ENCODE measurements at places on chromosomes 7 and 10. TPM values are rescaled to one million over a fixed set of nuclear protein-coding genes. Genes with fewer than 3 reads are reported as not detected.
A peak's percentile ranks its signal among the peaks of the same experiment; 100 is the strongest.

DNA sequence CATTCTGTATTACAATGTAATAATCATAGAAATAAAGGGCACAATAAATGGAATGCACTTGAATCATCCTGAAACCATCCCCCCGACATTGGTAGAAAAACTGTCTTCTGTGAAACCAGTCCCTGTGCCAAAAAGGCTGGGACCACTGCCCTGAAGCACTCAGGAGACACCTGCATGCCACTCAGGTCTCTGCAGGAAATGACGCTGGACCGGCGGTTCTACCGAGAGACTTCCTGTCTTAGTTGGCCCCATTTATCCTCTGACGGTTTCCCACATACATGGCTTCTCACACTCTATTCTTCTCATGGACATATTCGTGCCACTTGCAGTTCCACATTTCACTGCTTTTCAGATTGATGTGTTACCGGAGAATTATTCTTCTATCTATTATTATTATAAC, 617.5 kb downstream of the SDK1 start:
- peaks cover 1% of the 10 kb centered on the region for H3K36me3 ChIP-seq
- no peak overlapping the region for H3K4me3 ChIP-seq
- DNase-seq = no peak
- no peak overlapping the region for H3K27ac ChIP-seq
- peaks cover 4% of the 10 kb centered on the region for H3K27me3 ChIP-seq
- peaks cover 8% of the 10 kb centered on the region for H3K4me1 ChIP-seq

- H3K27me3 ChIP-seq = peaks cover 6% of the 10 kb centered on the region
- no peaks in the 10 kb centered on the region for H3K36me3 ChIP-seq
- H3K4me3 ChIP-seq = no peak overlapping the region
- H3K27ac ChIP-seq = no peak overlapping the region
These were observed 32.1 kb upstream of the PSMG3 start for GRCh38 chr7:1601956-1602355.

DNA sequence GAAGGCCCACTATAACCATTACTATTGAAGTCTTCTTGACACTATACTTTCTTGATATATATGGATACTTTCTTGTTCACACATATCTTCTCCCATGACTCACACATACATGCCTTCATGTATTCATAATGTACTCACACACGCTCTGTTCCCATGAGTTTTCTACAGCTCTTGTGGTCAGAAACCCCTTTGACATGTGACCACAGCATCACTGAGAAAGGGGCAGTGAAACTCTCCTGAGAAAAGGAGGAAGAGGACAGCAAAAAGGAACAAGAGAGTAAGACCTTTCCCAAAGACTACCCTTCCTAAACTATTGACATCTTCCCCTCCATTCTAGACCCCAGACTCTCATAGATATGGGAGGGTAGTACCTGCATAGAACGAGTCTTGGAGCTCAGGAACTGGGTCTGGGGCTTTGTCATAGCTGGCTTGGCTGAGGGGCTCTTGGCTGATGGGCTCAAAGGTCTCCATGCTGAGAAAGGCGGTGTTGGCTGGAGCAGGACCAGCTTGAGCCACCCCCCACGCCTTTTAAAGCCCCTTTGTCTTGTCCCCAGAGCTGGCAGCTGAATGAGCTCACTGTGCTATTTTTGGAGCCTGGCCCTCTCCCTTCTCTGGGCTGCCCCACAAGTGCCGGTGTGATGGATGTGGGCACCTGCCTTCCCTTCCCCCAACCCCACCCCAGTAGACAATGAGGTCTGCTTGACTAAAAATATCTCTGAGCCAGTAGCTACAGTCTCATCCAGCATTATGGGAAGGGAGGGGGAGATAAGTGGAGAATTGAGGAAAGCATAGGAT, 5.1 kb downstream of the SYNPO2L start:
- no peak overlapping the region for H3K4me3 ChIP-seq
- no peaks in the 10 kb centered on the region for H3K36me3 ChIP-seq
- peaks cover 13% of the 10 kb centered on the region for H3K27me3 ChIP-seq
- H3K27ac ChIP-seq = no peak overlapping the region
- no peak for DNase-seq

- peaks cover 23% of the 10 kb centered on the region for H3K27me3 ChIP-seq
- DNase-seq = no peak
- no peaks in the 10 kb centered on the region for H3K36me3 ChIP-seq
- H3K4me3 ChIP-seq = no peak overlapping the region
- no peak overlapping the region for H3K27ac ChIP-seq
These were observed 262.2 kb downstream of the ADARB2 start for GRCh38 chr10:1475098-1475591.

- no peaks in the 10 kb centered on the region for H3K4me1 ChIP-seq
- H3K36me3 ChIP-seq = no peaks in the 10 kb centered on the region
- no peak overlapping the region for H3K4me3 ChIP-seq
- no peak overlapping the region for H3K27ac ChIP-seq
- DNase-seq = no peak
- H3K27me3 ChIP-seq = no peaks in the 10 kb centered on the region
These were observed 27.3 kb upstream of the CYP2C19 start for GRCh38 chr10:94735197-94735596.

- H3K27me3 ChIP-seq = no peaks in the 10 kb centered on the region
- no peak overlapping the region for H3K4me3 ChIP-seq
- no peaks in the 10 kb centered on the region for H3K4me1 ChIP-seq
- H3K27ac ChIP-seq = no peak overlapping the region
These were observed 26.2 kb downstream of the CRPPA start for GRCh38 chr7:16395121-16395520.

DNA sequence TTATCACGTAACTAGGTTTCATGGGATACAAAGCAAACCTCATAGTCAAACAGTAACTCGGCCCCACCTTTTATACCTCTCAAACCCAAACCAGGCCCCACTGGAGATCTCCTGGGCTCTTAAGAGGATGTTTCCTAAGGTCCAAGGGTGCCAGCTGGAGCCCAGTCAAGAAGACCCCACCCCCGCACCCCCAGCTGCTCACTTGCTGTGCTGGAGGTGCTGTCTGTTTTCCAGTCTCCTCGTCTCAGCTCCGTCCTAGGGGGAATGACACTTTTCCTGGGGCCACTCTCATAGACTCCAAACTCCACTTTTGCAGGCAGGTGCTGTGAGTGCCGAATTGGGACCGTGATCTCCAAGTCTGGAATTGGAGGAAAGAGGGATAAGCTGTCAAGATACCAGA, 22.7 kb upstream of the TM9SF3 start:
- no peak for DNase-seq
- peaks cover 6% of the 10 kb centered on the region for H3K4me1 ChIP-seq
- no peak overlapping the region for H3K4me3 ChIP-seq
- H3K27me3 ChIP-seq = no peaks in the 10 kb centered on the region

DNA sequence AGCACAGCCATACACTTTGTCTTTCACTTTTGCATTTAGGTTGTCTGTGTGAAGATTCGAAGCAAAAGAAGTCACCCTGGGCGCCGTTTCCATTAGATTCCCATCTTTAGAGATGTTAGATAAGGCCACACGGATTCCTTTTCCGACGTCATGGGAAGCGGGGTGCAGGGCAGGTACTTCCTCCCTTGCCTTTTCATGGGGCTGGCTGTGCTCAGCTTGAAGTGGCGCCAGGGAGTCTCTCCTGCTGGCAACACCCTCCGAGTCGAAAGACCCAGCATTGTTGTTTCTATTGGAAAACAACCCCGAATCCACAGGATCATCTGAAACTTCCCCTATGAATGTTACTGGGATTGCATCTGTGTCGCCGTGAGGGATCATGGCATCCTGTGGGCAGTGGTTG, 246.4 kb upstream of the GRB10 start:
- no peak for DNase-seq
- H3K36me3 ChIP-seq = no peaks in the 10 kb centered on the region
- no peak overlapping the region for H3K4me3 ChIP-seq
- H3K27ac ChIP-seq = no peak overlapping the region
- H3K27me3 ChIP-seq = no peaks in the 10 kb centered on the region

- no peak overlapping the region for H3K27ac ChIP-seq
- peak; percentile 25 for DNase-seq
- no peak overlapping the region for H3K4me3 ChIP-seq
- H3K36me3 ChIP-seq = no peaks in the 10 kb centered on the region
- H3K4me1 ChIP-seq = no peaks in the 10 kb centered on the region
- peaks cover 1% of the 10 kb centered on the region for H3K27me3 ChIP-seq
These were observed 302.9 kb upstream of the PODXL start for GRCh38 chr7:131859147-131859821.

- H3K27me3 ChIP-seq = peaks cover 8% of the 10 kb centered on the region
- no peaks in the 10 kb centered on the region for H3K4me1 ChIP-seq
- no peaks in the 10 kb centered on the region for H3K36me3 ChIP-seq
- DNase-seq = no peak
- H3K4me3 ChIP-seq = no peak overlapping the region
- H3K27ac ChIP-seq = no peak overlapping the region
These were observed 122.5 kb upstream of the PITRM1 start for GRCh38 chr10:3294919-3295581.

The MMP21 gene
- not detected for total RNA-seq

The AKR1C8 gene
- not detected for total RNA-seq

The MYH16 gene
- total RNA-seq = not detected

The CPA2 gene
- not detected for total RNA-seq

The CLIP2 gene
- 0.62 TPM for total RNA-seq

The PRTFDC1 gene
- 2.8 TPM for total RNA-seq

The JMJD1C gene
- total RNA-seq = 52.0 TPM

The EEPD1 gene
- 0.62 TPM for total RNA-seq

The CYP2C19 gene
- total RNA-seq = not detected

The SOSTDC1 gene
- total RNA-seq = not detected

The NFE2L3 gene
- total RNA-seq = 35.2 TPM

All from activated naive CD8-positive, alpha-beta T cell treated with anti-CD3 and anti-CD28 coated beads for 36 hours (primary cell).